ENCODE measurements at places on chromosomes 4 and X.

DNA sequence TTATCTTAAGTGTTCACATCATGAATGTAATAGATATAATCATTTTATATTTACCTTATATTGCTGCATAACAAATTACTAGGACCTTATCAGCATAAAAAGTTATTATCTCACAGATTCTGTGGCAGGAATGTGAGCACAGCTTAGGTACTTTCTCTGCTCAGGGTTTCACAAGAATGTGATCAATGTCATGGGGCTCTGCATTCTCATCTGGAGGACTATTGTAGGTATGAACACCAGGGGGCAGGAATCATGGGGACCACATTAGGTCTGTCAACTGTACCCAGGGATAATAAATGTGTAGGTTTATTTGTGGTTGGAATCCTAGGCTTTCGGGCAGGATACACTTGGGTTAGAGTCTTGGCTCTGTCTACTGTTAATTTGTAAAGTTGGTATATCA lies 519.2 kb downstream of the ARAP2 start:
- no peak for DNase-seq

- no peak for DNase-seq
Observed at GRCh38 chr4:116346750-116347149, 738.6 kb downstream of the TRAM1L1 start.

- no peak for DNase-seq
Observed at GRCh38 chr4:80094191-80094590, 21.2 kb upstream of the ANTXR2 start.

- no peak for DNase-seq
Observed at GRCh38 chrX:78119521-78120227, 15.6 kb downstream of the PGK1 start.

- DNase-seq = no peak
Observed at GRCh38 chrX:120001787-120002186, 58.2 kb upstream of the NKAP start.

- no peak for DNase-seq
Observed at GRCh38 chr4:145554691-145555090, 64.5 kb upstream of the MMAA start.

GRCh38 chr4:147768113-147768512 lies 36.2 kb downstream of the ARHGAP10 start:
- DNase-seq = no peak

DNA sequence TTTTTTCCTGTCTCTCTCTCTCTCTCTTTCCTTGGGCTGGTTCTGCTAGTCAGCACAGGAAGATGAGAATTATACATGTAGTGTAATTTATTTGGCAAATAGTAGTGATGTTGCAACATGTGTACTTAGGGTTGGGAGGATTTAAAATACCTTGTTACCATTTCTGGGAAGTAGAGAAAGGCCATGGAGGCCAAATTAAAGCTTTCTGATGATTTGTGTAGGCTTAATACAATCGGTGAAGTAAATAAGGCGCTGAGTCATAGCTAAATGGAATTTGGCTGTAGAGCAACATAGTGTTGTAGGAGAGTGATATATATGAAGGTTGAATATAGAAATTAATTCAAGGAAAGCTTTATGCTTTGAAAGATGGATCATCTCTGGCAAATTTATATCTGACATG lies 295.3 kb downstream of the GRID2 start:
- DNase-seq = no peak

- DNase-seq = no peak
Observed at GRCh38 chr4:113170115-113170804, 120.8 kb downstream of the ANK2 start.

GRCh38 chrX:14670819-14671218 lies 141.5 kb downstream of the GLRA2 start:
- no peak for DNase-seq

Data from GM18507 (cell line).